ENCODE measurements at places on chromosomes 16 and 17. TPM values are rescaled to one million over a fixed set of nuclear protein-coding genes. Genes with fewer than 3 reads are reported as not detected.

NPW gene
- total RNA-seq = 4.0 TPM

FNDC8 gene
- not detected for total RNA-seq

FOXF1 gene
- 1.1 TPM for total RNA-seq

PRAC2 gene
- total RNA-seq = not detected

TRIM65 gene
- total RNA-seq = 28.6 TPM

ARL5C gene
- not detected for total RNA-seq

GAN gene
- total RNA-seq = 7.8 TPM

PYCARD gene
- total RNA-seq = 117 TPM

HOXB1 gene
- not detected for total RNA-seq

ACTG1 gene
- total RNA-seq = 6,098 TPM

Measured in airway epithelial cell (primary cell).